Activated CD4-positive, alpha-beta T cell treated with anti-CD3 and anti-CD28 coated beads for 1 hour (primary cell): ENCODE measurements at places on chromosomes 1 and 21.

DNA sequence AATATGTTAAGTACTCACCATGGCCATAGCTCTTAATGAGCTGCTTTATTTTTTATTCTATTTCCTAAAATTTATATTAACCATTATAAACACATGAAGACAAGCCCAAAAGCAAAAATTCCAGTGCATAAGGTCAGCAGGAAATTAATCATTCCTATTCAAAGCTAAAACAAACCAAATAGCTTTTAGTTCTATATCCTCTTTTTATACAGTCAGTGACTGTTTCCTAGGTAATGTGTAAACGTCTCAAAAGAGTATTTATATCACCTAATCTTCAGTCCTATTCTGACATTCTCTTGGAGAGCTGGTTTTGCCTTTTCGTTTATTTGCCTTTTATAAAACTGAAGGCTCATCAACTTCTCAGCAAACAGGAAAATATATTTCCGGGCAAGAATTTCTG lies 4.2 kb downstream of the GOLPH3L start:
- no peak for DNase-seq

DNA sequence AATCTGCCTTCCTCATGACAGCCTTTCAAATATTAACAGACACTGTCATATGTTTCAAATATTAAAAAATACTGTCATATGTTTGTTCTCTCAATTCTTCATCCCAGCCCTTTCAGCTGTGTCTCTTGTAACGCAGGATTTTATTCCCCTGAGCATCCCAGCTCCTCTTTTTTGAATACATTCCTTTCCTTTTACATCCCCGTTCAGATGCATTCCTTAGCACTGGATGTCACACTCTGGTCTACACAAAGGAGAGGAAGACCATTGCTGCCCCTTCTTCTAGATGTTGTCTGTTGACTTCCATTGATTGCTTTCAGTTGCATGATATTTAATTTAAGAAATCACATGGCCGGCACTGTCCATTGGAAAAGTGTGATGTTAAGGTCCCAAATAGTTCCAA lies 117.4 kb upstream of the PAXBP1 start:
- no peak for DNase-seq

GRCh38 chr1:95072117-95072516 lies 634 bp downstream of the ALG14 start:
- DNase-seq: no peak

- no peak for DNase-seq
Observed at GRCh38 chr1:31095298-31095981, 29.9 kb upstream of the PUM1 start.

GRCh38 chr1:99347041-99347684 lies 82.9 kb downstream of the PLPPR4 start:
- DNase-seq: no peak
